ENCODE measurements at places on chromosomes 5 and 9.

DNA sequence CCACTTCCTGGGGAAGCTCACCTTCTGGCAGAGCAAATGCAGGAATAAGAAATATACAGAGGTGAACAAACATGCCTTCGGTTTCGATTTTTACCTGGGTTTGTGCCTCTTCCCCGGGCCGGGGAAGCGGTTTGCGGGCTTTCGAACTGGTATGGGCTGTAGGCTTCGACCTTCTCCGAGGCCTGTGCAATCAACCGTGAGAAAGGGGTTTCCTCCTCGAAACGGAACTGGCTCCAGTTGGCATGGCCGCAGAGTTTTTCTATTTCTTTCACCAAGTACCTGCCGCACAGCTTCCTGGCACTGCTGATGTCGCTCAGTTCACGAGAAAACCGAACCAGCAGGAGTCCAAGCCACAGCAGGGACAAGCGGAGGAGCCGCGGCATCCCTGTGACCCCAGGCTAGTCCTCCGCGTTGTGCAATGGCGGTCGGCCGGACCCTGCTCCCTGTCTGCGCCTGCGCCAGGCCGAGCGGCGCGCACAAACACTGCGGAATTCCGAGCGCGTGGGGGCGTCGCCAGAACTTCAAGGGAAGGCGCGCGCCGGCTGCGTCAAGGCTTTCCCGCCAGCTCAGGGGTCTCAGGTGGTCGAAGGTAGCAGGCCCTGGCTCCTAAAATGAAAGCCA, at the start of gene INSL6:
INSL6 (minus strand) TSS at position 420 of the 621 bp plus-strand sequence; CDS start at position 383, 37 bp downstream.
- no peak for DNase-seq

DNA sequence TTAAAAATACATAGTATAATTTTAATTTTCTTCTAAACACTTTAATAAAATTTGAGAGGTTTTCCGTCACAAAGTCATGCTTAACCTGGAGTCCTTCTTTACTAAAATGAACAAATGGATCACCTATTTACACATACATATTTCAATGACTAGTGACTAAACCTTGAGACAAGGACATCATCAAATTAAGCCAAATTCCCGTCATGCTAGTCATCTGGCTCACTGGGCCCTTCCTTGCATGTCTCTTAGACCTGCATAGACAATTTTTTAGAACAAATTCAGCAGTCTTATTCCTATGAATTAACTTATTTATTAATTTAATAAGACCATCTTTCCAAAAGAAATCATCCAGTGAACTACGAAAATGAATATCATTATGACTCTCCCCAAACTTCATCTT, 26.6 kb downstream of the ERAP2 start:
- no peak for DNase-seq

DNA sequence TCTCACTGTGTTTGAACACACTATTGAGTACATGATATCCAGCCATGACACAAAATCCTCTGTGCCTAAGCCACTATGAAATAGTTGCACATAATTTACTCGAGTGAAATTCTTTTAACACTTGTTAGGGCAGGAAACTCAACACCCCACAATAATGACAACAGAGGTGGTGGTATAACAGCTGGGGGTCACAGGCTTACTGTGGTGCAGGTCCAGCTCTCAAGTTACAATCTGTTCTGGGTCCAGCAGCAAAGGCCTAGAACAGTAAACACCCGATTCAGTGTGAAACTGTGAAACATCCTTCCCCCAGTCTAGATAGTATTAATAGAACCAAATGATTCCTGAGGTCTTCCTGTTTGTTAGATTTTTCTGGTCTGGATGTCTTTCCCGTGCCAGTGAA, 102.9 kb upstream of the APC start:
- no peak for DNase-seq

- DNase-seq: no peak
Measured at GRCh38 chr9:87359958-87360601, 137.6 kb upstream of the DAPK1 start.

- DNase-seq: no peak
Measured at GRCh38 chr5:140881889-140882590, at the start of gene PCDHA13. PCDHA13 (plus strand) TSS chr5:140882124; CDS start chr5:140882269, 145 bp downstream.

- no peak for DNase-seq
Measured at GRCh38 chr5:178227929-178228328, 4.7 kb downstream of the PHYKPL start.

- DNase-seq: no peak
Measured at GRCh38 chr9:89421595-89421994, 76.3 kb downstream of the SEMA4D start.

DNA sequence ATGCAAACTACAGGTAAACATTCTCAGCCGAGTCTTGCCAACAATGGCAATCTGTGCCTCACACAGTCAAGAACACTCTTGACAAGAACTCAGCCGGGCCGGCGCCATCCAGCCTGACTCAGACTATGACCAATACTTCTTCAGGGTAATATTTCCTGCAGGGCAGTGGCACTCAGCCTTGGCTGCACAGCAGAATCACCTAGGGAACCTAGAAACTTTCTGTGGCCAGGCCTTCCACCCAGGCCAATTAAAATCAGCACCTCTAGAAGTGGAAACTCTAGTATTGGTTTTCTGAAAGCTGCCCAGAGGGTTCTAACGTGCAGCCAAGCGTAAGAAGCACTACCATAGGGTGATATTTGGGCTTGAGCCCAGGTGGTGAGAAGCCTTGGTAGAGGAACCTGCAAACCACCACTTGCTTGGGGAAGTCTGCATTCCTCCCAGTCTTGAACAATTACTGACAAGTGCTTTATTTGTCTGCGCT, 120.6 kb downstream of the TTLL11 start:
- no peak for DNase-seq

DNA sequence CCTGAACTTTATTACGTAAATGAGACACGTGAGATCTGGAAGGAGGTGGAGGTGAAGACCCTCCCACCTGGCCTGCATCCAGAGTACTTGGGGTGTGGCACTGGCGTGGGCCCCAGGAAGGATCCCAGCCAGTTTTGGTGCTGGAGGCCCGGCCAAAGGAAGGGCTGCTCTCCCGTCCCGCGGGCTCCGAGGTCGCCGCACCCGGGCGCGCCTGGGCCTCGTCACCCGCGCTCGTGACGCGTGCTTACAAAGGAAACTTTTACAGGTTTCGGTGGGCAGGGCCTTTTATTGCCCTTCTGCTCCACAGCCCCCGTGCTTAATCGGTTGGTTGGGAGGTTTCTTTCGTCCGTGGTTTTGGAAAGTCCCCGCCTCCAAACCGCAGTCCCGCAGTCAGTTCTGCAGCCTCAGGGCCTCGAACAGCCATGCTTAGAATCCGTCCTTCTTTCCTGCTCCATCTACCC, 29.2 kb downstream of the CDKN2A start:
- no peak for DNase-seq

DNA sequence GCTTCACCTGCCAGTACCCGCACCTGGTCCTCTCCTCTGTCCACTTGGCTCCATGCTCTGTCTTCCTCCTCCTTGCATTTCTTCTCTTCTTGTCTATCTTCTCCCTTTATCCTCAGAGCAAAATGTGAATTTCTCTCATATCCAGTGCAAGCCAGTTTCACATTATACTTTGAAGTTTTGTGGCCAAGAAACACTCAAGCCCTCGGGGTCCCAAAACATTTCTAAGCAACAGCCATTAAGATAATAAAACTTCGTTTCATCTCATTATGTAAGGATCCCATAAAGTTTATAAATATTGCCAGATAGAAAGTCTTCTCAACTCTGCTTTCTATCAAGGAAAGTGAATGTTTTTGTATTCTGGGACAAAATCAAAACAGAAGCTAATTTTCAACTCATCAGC, 178.8 kb downstream of the SNX18 start:
- DNase-seq: no peak

- no peak for DNase-seq
Measured at GRCh38 chr5:133006653-133007052, 19.7 kb downstream of the ZCCHC10 start.

GRCh38 chr9:91639054-91639453, 215.4 kb upstream of the NFIL3 start:
- no peak for DNase-seq

DNA sequence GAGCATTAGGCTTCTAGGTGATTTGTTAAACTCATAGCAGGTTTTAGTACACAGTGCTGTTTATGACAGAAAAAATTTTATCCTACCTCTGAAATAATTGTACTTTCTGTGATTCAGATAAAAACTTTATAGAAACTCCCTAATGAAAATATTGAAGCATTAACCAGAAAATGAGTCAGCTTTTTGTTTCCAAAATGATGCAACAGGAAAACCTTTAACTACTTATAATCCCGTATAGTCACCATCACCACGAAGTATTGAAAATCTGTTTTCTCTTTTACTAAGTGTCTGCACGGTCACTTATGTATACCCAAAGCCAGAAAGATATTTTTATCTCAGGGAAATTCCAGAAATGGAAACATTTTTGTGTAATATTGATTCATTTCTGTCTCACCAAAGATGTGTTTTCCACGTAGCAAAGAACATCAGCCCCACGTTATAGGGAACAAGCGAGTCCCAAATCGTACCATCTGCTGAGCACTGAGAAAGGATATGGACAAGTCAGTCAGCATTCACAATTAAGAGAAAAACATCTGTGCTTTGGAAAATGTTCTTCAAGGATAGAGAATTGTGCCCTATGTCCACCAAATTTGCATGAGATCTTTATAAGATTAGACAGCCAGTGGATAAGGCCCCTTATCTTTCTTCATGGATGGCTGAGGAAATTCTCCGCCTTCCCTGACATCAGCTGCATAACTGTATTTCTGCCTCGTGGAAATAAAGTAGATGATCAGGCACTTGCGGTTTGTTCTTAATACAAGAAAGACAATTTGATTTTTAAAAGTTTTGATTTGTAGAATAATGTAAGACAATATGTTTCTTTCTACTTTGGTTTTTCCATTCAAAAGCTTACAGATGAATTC, 41.9 kb downstream of the TNFAIP8 start:
- no peak for DNase-seq

DNA sequence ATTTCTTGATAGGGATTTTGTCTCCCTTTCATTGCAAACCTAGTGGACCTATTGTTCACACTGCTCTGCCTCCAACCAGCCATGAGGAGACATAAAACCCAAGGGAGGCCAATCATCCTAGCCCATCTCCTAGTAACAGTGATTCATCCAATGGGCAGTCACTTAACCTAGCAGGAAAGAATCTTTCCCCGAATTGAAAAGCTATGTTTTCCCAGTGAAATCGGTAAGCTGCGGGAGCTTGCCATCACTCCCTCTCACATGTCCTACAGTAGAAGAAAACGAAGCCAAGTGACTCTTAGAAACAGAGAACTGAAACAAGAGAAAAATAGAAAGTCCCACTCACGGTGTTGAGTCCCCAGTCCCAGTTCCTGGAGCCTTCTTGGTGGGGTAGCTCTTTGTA, 123.3 kb downstream of the SUSD1 start:
- no peak for DNase-seq

DNA sequence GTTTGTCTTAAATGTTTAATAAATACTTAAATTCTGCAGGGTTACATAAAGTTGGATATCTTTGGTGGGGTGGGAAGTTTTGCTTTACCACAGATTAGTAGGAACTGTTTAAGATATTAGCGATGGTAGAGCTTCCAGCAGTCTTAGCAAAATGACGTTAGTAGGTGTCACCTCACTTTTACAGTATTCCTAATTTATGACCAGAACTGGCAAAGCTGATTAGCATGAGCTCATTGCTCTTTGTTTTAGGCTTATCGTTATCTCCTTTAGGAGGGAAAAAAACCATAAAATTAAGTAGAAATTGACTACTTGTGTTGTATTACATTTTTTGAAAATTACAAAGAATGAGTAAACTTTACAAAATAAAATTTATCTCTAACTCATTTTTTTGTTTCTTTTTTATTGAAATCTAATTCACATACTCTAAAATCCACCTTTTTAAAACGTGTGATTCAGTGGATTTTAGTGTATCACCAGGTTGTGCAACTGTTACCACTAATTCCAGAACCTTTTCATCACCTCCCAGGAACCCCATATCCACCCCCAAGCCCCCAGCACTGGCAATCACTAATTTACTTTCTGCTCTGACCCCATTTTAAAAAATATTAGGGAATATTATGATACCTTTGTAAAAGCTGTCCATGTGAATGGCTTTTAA, 129.5 kb downstream of the TRIO start:
- DNase-seq: no peak

DNA sequence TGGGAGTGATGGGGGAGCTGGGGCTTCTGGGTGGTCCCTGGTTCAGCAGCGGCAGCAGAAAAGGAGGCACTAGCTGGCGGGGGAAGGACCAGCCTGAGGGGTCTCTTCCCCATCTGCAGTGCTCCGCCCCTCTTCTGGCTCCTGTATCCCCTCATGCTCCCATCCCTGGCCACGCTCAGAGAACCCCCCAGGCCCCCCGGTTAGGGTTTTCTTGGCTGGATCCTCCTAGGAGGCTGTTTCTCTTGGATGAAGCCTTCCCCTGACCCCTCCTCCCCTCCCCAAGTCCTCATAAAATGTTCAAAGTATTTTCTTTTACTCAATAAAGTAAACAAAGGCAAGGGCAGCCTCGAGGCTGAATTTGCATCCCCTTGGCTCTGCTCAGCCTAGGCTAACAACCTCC, 60.8 kb downstream of the FGF18 start:
- DNase-seq: no peak

GRCh38 chr5:13478831-13479465, 465.5 kb downstream of the DNAH5 start:
- DNase-seq: peak; percentile 23

- DNase-seq: peak; percentile 63
Measured at GRCh38 chr9:96061293-96061987, 185.9 kb downstream of the ERCC6L2 start.

DNA sequence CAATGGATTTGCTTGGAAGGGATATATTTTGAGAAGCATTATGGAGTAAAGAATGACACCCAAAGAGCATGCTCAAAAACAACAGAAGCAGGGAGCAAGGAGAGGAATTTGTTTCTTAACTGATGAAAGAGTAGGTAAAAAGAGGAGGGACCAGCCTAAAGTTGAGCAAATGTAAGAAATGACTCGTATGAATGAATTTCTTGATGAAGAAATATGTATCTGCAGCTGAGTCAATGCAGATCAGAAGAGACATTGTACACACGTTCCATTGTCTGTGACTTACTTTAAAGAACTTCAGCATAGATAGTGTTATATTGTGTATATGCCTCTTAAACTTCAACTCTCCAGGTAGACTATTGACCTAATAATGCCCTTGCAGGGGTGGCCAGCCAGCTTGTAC, 112.7 kb upstream of the NREP start:
- no peak for DNase-seq

GRCh38 chr9:128705051-128705965, 3.0 kb downstream of the PKN3 start:
- DNase-seq: no peak

DNA sequence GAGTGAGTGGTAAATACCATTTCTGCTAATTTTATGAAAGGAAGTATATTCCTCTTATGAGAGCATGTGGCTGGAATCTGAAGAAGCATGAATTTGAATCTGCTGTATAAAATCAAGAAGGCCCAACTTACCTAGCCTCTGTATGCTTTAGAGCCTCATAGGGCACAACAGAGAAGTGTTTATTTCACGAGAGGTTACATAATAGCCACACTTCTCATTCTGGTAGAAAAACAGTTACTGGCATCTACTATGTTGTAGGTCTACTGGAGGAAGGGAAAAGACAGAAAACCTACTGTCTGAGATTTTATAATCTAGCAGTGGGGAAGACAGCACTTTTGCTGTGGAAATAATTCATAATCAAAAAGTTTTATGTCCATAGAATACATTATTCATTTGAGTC, 172.6 kb upstream of the ZNF608 start:
- no peak for DNase-seq

Measured in BE2C (cell line).